ENCODE measurements at places on chromosomes 16 and 17.

- no peak for DNase-seq
Measured at GRCh38 chr17:73856556-73856955, 212.3 kb upstream of the SDK2 start.

GRCh38 chr17:4001048-4001590, 36.9 kb upstream of the ATP2A3 start:
- no peak for DNase-seq

GRCh38 chr17:34532281-34533065, 46.9 kb upstream of the TMEM132E start:
- no peak for DNase-seq

- DNase-seq, result peak; percentile 46
Measured at GRCh38 chr16:89217388-89218191, at the start of gene ZNF778. ZNF778 (plus strand) TSS chr16:89217703; CDS start chr16:89221128, 3,425 bp downstream.

GRCh38 chr16:21083729-21084268, 66.8 kb downstream of the DNAH3 start:
- DNase-seq, result no peak

Data from NCI-H1105 (cell line).